ENCODE measurements at places on chromosomes 6 and 20.

GRCh38 chr20:33026072-33026778 lies 5.2 kb upstream of the BPIFB6 start:
- DNase-seq = no peak

DNA sequence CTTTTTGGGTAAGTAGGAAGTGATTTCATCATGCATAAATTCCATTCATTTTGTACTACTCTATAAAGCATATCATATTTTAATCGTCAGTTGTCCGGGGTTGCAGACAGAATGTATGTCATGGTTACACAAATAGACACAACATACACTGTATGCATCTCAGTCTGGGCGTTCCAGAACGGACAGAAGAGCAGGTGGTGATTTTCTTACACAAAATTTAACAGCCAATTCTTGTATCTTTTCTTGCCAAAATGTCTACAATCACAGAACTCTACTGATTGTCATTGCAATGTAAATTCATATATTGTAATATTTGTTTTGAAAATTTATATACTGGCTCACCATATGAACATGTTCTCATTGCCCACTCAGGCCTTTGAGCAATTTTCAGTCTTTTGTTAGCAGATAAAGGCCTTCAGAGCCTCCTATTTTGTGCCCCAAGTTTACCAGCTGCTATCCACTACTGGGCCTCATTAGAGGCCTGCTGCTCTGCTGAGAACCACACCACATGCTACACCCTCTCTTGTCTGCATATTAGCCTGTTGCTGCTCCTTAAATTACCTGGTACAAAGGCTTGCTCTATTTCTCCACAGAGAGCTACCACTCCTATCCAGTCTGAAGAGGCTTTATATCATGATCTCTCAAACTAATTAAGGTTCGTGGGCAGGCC lies 61.5 kb downstream of the PRDM13 start:
- DNase-seq = no peak

DNA sequence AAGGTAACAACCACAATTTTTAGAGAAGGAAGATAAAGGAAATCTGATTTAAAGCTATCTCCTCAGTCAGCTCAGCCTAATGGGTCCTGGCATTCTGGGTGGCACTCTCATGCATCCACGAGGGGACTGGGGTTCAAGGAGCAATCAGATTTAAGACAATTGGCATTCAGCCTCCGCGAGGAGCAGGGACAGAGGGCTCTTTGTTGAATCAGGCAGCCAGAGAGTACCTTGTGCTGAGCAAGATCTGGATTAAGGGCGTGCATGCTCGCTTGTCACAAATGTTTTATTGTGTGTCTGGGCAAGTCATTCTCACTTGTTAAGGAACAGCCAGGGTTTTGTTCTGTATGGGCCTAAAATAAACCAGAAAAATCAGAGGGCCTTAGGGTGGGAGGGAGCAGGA lies 475.3 kb upstream of the NRSN1 start:
- no peak for DNase-seq

GRCh38 chr6:50390416-50390815 lies 322.9 kb upstream of the TFAP2D start:
- no peak for DNase-seq

GRCh38 chr6:166167258-166167731 lies 356 bp downstream of the TBXT start:
- no peak for DNase-seq

DNA sequence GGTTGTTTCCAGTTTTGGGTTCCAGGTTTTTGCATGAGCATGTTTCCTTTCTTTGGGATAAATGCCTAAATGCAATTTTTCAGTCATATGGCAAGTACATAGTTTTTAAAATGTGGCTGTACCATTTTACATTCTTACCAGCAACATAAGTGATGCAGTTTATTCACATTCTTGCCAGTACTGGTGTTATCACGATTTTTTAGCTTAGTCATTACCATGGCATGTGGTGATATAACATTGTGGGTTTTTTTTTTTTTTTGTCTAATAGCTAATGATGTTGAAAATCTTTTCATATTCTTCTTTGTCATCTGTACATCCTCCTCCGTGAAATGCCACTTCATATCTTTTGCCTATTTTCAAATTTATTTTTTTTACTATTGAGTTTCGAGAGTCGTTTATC lies 2.9 kb upstream of the TDRD6 start:
- DNase-seq = no peak

- no peak for DNase-seq
Observed at GRCh38 chr6:15657290-15657689, 5.5 kb downstream of the DTNBP1 start.

DNA sequence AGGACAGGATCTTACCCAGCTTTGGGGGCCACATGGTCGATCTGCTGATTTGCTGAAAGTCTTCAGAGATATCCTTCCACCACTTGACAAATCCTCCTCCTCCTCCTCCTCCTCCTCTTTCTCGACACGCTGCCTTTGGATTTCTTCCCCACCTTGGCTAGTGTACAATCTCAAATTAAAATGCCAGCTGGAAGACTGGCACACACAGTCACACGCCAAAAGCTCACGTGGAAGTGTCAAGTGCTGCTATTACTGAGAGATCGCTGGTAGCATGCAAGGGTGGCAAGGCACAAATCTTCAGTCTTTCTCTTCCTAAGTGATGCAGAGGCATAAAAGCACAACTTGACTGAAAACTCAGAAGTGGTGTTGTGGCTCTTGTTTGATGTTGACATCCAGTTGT lies 35.3 kb downstream of the GPR6 start:
- DNase-seq = no peak

DNA sequence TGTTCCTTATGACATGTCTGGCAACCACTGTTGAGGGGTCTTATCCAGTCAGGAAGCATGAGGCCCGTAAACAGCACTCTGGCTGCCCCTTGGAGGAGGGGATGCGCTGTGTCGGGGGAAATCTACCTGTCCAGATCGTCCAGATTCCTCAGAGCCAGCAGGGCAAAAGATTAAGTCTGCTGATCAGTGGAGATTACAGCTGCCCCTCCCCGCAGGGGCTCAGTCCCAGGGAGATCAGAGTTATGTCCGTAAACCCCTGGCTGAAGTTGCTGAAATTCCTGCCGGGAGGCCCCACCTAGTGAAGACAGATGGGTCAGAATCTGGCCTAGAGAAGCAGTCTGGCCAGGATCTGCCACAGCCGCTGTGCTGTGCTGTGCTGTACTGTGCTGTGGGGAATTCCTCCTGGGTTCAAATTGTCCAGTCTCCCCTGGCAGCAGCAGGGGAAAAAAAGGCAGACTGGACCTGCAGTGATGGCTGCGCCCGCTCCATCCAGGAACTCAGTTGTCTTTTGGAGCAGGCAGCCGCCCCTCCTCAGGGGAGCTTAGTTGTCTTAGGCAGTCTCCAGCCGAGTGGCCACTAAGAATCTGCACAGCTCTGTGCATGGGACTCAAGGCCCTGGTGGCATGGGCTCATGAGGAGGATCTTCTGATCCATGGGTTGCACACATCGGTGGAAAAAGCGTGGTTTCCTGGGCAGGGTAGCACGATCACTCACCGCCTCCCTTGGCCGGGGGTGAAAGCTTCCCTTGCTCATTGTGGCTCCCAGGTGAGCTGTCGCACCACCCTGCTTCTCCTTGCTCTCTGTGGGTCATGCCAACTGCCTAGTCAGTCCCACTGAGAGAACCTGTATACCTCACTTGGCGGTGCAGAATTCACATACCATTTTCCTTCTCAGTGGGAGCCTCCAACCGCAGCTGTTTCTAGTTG lies 1368.8 kb upstream of the ADGRB3 start:
- no peak for DNase-seq

DNA sequence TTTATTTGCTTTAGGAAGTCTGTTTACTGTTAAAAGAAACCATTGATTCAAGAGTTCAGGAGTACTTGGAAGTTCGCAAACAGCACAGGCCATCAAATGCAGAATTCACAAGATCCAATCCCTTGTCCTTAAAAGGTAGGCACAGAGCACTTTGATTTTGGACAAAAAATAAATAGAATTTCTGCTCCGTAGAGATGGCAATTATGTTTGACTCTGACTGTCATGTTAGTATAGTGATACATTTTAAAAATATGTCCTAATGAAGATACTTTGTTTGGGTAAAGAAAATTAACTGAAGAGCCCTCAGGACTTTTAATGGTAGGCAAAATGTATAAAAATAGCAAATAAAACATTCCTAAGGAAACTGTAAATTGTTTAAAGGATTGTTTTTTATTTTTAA lies 113.1 kb downstream of the JAG1 start:
- DNase-seq = no peak

- DNase-seq = no peak
Observed at GRCh38 chr20:51876313-51876940, 74.1 kb upstream of the SALL4 start.

Data from stimulated activated CD4-positive, alpha-beta T cell treated with anti-CD3 and anti-CD28 coated beads, TNF-alpha, amount 100 ng/mL, for 1 hour (primary cell).